BJ (cell line): ENCODE measurements at places on chromosomes 2 and 18.

- no peak for DNase-seq
Measured at GRCh38 chr2:101473911-101474701, 806 bp downstream of the RFX8 start.

- DNase-seq, result no peak
Measured at GRCh38 chr18:8868779-8869415, 163.5 kb downstream of the MTCL1 start.

GRCh38 chr2:107305966-107306365 is 420.0 kb upstream of the ST6GAL2 start:
- no peak for DNase-seq

- DNase-seq, result no peak
Measured at GRCh38 chr2:37894047-37894446, 31.0 kb upstream of the RMDN2 start.

DNA sequence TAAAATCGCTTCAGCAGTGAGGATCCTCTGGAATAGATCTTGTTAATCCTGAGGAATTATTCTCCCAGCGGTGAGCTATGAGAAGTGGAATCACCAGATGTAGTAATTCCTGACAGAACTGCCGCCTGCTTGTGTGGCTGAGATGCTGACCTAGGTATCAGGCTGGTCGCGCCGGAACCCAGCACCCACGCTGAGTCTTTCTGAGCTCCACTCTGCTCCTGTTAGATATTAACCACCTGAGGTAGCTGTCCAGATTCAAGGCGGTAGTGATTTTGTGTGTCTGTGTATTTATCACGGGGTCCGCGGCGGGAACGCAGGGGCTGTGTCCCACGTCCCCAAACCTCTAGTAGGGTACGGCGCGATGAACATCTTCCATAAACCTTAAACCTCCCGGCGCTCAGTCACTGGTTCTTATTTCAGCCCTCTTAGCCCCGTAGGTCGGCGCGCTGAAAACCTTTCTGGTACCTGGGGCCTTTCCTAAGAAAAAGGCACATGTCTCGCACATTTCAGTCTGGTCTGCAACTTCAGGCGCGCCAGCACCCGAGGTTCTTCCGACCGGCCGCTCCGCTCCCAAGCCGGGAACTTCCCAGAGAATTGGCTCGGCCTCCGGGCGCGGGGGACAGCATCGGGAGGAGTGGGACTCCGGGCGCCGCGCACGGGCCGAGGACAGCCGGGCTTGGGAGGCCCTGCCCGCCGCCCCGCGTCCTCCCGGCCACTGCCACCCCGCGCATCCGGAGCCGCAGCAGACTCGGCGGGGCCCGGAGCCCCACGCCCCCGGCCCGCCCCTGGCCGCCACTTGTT is 542 bp upstream of the CNNM3 start:
- no peak for DNase-seq

DNA sequence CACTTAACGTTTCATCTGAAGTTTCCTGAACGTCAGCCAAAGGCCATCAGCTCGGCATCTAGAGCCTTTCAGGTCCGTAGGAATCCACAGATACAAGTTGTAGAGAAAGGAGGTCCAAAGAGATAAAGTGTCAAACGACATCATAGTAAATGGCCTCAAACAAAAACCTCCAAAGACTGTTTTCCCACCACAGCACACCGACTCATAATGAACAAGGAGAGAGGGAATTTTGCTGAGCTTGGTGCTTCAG is 150.3 kb downstream of the PXDN start:
- no peak for DNase-seq

DNA sequence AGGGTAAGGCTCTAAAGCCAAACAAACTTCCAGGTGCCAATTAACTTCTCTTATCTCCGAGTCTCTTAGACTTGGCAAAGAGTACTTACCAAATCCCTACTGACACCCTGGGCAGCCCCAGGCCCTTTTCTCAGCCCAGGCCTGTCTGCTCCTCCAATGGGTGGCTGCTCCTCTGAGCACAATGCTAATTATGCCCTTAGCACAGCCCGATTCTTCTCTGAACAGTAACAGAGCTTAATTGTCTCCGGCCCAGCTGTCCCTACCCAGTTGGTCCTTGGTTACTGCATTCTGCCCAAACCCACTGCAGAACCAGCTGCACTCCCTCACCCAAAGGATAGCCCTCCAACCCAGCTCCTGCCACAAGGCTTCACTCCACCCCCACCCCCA is 110.3 kb downstream of the SMAD7 start:
- no peak for DNase-seq

DNA sequence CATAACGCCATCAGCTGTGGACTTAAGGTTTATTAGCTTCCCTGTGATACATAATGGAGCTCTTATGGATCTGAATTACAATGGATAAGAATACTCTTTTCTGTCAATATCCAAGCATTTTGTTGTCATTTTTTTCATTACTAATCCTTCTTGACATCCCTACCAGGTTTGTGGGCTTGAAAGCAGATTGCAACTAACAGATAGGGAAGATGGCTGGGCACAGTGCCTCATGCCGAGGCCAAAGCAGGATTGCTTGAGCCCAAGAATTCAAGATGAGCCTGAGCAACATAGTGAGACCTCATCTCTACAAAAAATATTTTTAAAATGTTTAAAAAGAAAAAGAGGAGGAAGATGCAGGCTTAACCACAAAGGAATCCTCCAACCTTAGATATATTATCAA is 42.4 kb downstream of the ASXL2 start:
- no peak for DNase-seq

DNA sequence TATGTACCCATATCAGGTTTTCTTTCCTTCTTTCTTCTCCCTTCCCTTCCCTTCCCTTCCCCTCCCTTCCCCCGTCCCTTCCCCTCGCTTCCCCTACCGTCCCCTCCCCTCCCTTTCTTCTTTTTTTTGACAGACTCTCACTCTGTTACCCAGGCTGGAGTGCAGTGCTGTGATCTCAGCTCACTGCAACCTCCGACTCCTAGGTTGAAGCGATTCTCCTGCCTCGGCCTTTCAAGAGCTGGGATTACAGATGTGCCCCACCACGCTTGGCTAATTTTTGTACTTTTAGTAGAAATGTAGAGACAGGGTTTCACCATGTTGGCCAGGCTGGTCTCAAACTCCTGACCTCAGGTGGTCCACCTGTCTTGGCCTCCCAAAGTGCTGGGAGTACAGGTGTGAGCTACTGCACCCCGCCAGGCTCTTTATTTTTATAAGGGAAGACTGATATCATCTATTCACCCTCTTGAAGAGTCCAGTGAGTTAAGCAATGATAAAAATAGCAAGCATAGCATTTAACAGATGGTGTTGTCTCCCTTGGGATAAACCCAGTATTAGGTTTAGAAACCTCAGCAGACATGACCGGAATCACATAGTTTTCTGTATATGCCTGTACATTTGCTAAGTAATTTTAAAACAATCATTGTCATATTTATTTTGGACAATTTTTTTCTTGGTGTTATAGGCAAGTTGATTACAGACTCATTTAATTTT is 888.4 kb downstream of the TRIB2 start:
- no peak for DNase-seq

DNA sequence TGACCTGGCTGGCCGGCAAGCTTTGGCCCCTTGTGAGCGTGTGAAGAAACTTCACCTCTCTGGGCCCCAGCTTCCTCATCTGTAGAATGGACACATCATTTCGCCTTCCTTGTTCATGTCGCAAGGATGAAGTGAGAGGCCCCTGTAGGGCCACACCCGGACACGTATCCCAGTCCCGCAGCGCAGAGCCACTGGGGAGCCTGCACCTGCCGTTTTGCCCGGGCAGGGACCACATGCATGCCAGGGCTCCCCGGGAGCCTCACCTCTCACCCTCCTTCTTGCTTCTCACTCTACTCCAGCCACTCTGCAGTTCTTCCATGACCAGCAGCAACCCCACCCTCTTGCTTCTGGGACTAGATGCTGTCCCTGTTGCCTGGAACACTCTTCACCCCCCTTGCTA is 77.5 kb downstream of the FAM168B start:
- DNase-seq, result no peak

- DNase-seq, result no peak
Measured at GRCh38 chr2:115757286-115757685, 1314.8 kb downstream of the DPP10 start.

- DNase-seq, result no peak
Measured at GRCh38 chr2:68839260-68839833, 31.9 kb downstream of the BMP10 start.
